ENCODE measurements at places on chromosomes 2 and 18. TPM values are rescaled to one million over a fixed set of nuclear protein-coding genes. Genes with fewer than 3 reads are reported as not detected.
A peak's percentile ranks its signal among the peaks of the same experiment; 100 is the strongest.

DES gene
- total RNA-seq: not detected

BOK gene
- total RNA-seq: 0.07 TPM

- H3K4me3 ChIP-seq: peak overlapping the region; percentile 56
- peaks cover 47% of the 10 kb centered on the region for H3K4me1 ChIP-seq
- H3K27ac ChIP-seq: peak overlapping the region; percentile 53
- peak; percentile 89 for DNase-seq
- peaks cover 55% of the 10 kb centered on the region for H3K36me3 ChIP-seq
These were observed 12.4 kb downstream of the ASB1 start for GRCh38 chr2:238438856-238439849.

DNA sequence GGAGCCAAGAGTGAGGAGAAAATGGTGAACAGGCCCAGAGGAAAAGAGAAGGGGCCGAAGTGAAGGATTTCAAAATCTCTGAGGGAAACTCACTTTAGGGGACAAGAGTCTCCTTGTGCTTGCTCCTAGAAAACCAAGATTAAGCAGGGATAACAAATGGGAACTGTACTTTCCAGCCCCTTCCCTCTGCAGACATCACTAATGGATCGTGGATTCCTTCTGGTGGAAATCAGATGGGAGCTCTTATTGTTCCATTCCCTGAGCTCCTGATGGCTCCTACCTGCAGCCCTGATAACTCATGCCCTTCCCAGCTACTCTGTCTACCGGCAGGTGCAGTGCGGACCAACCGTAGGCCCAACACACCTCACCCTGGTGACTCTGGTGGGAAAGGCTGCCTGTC lies 20.6 kb upstream of the RESP18 start:
- no peak for DNase-seq
- no peak overlapping the region for H3K4me3 ChIP-seq
- peaks cover 29% of the 10 kb centered on the region for H3K27me3 ChIP-seq
- H3K4me1 ChIP-seq: no peaks in the 10 kb centered on the region
- H3K27ac ChIP-seq: no peak overlapping the region
- no peaks in the 10 kb centered on the region for H3K36me3 ChIP-seq

DNA sequence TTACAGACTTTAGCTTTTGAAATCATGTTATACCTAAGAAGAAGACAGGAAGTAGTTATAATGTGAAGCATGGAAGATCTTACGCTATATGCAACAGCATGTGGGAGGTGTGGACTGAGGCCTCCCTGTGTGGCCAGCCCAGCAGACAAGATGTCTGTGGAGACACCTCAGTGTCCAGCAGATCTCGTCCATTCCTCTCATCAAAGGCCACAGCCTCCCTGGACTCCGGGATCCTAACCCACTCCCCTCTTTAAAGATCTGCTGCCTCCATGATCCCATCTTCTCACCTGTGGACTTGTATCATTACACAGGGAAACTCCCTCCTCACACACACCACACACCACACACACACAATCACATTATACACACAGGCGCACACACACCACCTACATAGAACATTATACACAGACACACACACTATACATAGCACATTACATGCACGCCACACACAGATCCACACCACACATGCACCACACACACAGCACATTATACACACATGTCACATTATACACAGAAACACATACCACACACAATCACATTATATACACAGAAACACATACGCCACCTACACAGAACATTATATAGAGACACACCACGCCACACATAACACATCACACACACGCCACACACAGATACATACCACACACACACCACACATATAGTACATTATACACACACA lies 89.5 kb downstream of the PXDN start:
- no peak overlapping the region for H3K27ac ChIP-seq
- no peak overlapping the region for H3K4me3 ChIP-seq
- H3K36me3 ChIP-seq: no peaks in the 10 kb centered on the region
- no peaks in the 10 kb centered on the region for H3K4me1 ChIP-seq

DCDC2C gene
- total RNA-seq: not detected

DNA sequence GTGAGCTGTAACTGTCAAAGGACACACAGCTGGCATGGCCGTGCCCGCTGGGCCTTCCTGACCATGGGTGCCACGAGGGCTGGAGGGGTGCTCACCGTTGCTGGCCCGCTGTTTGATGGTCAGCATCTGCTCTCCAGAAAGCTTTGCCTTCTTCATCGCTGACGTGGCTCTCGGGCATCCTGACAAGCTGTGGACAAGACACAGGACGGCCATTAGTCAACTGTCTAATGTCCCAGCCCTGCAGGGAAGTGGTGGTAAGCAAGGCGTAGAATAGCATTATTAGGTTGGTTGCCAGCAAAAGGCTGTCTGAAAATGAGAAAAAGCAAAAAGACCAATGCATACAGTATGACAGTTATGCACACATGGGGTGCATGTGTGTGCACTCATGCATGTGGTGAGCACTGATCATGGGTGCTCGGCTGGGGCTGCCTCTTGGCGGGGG lies 64.7 kb upstream of the PXDN start:
- H3K27ac ChIP-seq: no peak overlapping the region
- no peaks in the 10 kb centered on the region for H3K36me3 ChIP-seq
- no peak for DNase-seq
- H3K4me3 ChIP-seq: no peak overlapping the region
- H3K27me3 ChIP-seq: peaks cover 3% of the 10 kb centered on the region
- H3K4me1 ChIP-seq: no peaks in the 10 kb centered on the region

CCDC148 gene
- 0.29 TPM for total RNA-seq

GRCh38 chr2:159138642-159139182 lies 147.8 kb downstream of the WDSUB1 start:
- no peak for DNase-seq
- H3K36me3 ChIP-seq: no peaks in the 10 kb centered on the region
- H3K4me3 ChIP-seq: no peak overlapping the region
- peaks cover 3% of the 10 kb centered on the region for H3K27me3 ChIP-seq
- no peaks in the 10 kb centered on the region for H3K4me1 ChIP-seq

DNA sequence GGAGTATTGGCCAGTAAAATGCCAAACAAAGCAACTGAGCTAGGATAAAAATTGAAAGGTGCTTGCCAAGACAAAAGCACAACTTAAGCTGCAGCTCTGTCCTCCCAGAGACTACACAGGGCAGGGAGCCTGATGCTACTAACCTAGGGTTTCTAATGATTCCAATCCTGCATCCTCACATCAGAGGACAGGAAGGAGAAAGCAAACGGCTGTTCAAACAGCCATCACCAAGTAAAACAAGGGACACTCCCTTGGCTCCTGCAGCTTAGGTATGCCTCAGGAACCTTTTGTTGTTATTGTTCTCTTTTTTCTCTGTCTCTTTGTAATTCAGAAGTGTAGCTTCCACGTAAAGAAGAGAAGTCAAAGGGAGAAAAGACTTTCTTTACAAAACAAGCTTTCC lies 99.5 kb downstream of the TCF4 start:
- no peak overlapping the region for H3K27ac ChIP-seq
- H3K4me1 ChIP-seq: peaks cover 13% of the 10 kb centered on the region
- DNase-seq: no peak
- H3K36me3 ChIP-seq: no peaks in the 10 kb centered on the region

GRCh38 chr2:3487028-3487425 lies 32.3 kb downstream of the ADI1 start:
- H3K27me3 ChIP-seq: no peaks in the 10 kb centered on the region
- peaks cover 7% of the 10 kb centered on the region for H3K36me3 ChIP-seq
- H3K4me1 ChIP-seq: no peaks in the 10 kb centered on the region
- no peak overlapping the region for H3K27ac ChIP-seq
- no peak for DNase-seq

DSG1 gene
- not detected for total RNA-seq

GRCh38 chr2:30421026-30421603 lies 25.9 kb upstream of the LCLAT1 start:
- H3K4me1 ChIP-seq: peaks cover 37% of the 10 kb centered on the region
- peak; percentile 34 for DNase-seq
- H3K36me3 ChIP-seq: no peaks in the 10 kb centered on the region

FAM117B gene
- 5.9 TPM for total RNA-seq

- H3K36me3 ChIP-seq: no peaks in the 10 kb centered on the region
- peaks cover 9% of the 10 kb centered on the region for H3K4me1 ChIP-seq
- H3K4me3 ChIP-seq: no peak overlapping the region
These were observed 93.6 kb downstream of the ZEB2 start for GRCh38 chr2:144426355-144426754.
